Hippocampal formation (tissue), 2 donors: ENCODE measurements at places on chromosomes 11 and 22.

GRCh38 chr11:11661326-11662040, 39.7 kb upstream of the GALNT18 start:
- DNase-seq, result no peak

DNA sequence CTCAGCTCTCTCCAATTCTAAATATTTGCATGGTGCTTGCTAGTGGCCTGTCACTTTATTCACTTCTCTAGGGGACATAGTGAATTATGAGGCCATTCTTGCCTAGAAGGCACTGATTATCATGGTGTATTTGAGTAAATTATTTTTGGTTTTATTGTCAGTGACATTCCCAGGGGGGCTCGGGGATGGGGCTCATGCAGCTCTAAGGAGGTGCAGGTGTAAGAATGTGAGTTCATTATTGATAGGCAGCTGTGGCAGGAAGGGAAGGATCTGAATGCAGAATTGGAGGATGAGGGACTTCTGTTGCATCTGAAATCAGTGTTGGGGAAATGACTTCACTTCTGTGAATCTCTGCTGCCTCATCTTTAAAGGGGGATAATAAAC, 53.7 kb upstream of the OR4B1 start:
- DNase-seq, result no peak

- peak; percentile 58 for DNase-seq
Measured at GRCh38 chr22:32204856-32205722, at the start of gene RFPL2. Gene RFPL2 (minus strand): TSS chr22:32205073. CDS start chr22:32202451, 2,622 bp downstream.

DNA sequence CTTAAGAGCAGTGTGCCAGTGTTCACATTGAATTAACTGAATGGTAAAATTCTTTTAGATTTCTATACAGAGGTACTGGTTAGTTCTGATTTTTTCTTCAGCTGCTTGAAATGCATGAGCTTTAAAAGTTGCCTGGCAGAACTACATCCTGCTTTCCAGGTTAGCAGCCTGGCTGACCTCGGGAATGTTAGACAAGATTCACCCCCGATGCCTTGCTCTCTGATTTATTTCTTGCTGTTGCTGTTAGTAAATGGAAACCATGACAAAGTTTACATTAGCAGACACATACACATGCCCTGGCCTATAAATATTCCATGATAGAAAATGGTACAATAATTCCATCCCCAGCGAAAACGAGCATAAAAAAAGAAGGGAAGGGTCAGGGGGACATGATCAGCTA, 47.0 kb downstream of the WT1 start:
- DNase-seq, result no peak

- DNase-seq, result peak; percentile 64
Measured at GRCh38 chr11:8192016-8192895, 23.4 kb upstream of the RIC3 start.

DNA sequence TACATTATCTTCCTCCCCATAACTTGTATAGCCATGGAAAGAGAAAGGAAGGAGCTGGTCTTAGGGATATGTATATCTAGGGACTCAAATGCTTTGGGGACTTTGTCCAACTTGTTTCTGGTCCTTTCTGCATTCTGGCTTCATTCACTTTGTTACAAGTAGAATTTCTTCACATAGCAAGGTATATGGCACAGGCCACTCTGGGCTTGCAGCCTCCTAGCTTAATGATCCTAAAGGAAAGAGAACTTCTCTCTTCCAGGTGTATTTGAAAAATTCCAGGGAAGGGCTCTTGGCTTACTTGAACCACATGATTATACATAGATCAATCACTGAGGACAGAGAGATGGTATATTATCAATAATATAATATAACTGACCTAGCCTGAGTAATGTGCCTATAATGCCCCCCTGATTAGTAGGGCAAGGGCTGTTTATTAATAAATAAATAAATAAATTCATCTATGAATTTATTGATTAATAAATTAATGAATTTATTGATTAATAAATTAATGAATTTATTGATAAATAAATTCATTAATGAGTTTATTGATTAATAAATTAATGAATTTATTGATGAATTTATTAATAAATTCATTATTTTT, 48.2 kb upstream of the CEP295 start:
- no peak for DNase-seq

GRCh38 chr22:41523464-41524221, 20.6 kb downstream of the POLR3H start:
- no peak for DNase-seq

GRCh38 chr22:43481568-43482317, 69.9 kb downstream of the MPPED1 start:
- no peak for DNase-seq

DNA sequence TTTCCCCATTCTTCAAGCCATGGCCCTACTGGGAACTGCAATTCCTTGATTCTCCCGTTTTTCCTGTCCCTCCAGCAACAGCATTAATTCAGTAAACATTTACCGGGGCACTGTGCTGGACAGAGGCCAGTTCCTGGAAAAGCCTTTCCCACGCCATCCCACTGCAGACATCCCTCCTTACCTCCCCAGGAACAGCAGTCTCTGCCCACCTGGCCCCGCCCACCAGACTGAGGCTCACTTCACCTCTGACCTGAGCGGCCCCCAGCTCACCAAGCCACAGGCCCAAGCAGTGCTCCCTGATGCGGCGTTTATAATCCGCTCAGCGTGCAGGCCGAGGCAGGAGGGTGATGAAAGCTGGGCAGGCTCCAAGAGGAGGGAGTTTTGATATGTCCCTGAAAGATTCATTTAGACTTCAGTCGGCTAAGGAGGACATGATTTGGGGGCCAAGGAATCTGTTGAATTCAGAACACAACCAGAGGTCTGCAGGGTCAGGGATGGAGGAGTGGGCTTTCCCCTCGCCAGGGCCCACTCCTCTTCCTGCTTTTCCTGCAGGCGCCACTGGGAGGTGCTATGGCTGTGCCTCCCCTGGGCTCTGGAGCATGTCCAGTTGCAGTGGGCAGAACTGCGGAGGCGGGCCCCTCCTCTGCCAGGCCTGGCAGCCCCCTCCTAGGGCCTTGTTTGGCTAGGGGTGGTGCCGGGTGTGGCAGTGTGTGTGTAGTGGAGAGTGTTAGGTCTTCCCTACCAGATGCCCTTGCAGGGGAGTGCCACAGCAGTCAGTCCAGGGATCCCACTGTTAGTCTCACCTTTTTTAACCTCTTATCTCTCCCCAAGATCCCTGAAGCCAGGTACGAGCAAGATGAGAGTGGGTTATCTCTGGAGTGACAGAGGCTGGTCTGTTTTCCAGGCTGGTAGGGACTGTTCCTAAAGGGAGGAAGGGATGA, 1.4 kb upstream of the TAGLN start:
- DNase-seq, result no peak

DNA sequence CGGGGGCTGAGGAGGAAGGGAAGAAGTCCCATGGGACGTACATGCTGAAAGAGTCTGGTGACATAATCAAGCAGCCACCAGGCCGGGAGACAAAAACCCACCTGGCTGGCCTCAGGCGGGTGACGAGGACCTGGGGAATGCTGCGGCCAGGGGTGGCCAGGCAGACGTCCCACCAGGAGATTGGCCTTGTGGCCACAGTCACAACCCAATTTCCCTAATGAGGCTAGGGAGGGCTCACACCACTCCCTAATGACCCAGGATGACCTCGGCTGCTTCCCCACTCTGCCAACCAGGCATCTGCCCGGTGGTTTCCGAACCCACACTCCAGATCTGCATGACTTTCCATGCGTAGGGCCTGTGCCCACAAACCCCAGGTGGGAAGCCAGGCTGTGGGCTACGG, 66.9 kb downstream of the SCUBE1 start:
- no peak for DNase-seq

DNA sequence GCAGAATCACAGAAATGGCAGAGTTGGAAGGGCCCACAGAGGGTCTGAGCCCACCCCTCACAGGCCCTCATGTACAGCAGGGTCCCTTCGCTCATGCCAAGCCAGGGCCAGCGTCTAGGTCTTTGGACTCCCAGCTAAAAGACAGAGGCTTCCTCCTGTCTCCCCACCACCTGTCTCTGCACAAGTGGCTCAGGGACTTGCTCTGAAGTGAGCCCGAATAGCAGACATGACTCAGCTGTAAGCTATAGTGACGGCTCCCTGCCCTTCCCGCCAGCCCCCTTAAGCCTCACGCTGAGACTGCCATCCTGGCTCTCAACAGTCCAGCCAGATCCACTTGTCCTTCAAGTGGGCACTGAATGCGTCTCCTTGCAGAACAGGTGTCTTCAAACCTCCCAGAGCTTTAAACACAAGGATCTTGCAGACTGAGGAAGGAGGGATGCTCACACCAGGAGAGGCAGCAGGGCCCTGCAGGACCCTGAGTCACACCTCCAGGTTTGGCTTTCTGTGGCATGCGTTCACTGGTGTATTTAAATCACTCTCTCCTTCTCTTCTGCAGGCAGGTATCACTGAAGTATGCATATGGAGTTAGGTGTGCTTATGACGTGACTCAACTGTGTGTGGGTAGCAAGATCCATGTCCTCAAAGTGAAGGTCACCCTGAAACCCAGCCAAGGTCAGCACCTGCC, 154.9 kb downstream of the CACNA1I start:
- no peak for DNase-seq

- DNase-seq, result no peak
Measured at GRCh38 chr22:48660790-48661740, 1166.6 kb downstream of the BRD1 start.

- peak; percentile 98 for DNase-seq
Measured at GRCh38 chr11:119101759-119102423, at the start of gene DPAGT1. Gene DPAGT1 (minus strand): TSS chr11:119101853. CDS start chr11:119101655, 198 bp downstream.

DNA sequence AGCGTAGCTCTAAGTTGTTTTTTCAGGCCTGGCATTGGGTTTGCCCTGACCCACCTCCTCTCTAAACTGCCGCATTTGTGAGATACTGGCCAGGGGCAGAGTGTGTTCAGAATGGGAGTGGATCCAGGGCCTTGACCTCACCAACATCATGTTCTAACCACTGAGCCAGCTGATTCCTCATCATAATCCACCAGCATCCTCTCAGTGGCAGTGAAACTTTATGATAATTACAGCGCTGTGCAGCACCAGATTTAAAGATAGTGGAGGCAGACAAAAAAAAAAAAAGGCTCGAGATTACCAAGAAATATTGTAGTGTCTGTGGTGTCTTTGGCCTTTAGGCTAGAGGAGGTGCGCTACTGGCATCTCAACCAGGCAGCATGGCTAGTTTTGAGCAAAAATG, 53.0 kb downstream of the KREMEN1 start:
- no peak for DNase-seq

DNA sequence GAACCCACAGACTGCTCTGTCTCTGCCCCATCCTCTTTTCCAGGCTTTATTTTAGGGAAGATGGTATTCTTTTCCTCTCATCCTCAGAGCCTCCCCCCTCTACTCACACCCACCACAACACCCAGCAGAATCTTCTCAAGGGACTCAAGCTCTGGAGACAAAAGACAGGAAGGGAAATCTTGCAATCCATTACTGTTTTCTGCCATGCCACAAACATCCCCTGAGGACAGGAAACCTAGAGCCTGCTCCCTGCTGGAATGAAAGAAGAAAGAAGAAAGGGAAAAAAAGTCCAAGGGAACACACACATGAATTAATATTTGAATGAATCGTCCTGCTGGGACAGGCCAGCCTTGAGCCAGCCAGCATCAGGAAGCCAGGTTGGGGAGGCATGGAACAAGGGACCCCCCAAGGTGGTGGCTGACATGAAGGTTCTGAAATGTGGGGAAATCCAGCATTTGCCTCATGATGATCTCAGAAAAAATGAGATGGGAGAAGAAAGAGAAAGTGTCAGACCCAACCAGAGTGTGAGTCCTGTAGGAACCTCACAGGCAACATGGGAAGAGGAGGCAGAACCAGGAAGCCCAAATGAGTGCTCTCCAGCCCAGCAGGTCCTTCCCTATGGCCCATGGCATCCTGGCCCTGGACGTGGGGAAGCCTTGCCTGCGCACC, 34.0 kb downstream of the SLCO2B1 start:
- DNase-seq, result no peak

DNA sequence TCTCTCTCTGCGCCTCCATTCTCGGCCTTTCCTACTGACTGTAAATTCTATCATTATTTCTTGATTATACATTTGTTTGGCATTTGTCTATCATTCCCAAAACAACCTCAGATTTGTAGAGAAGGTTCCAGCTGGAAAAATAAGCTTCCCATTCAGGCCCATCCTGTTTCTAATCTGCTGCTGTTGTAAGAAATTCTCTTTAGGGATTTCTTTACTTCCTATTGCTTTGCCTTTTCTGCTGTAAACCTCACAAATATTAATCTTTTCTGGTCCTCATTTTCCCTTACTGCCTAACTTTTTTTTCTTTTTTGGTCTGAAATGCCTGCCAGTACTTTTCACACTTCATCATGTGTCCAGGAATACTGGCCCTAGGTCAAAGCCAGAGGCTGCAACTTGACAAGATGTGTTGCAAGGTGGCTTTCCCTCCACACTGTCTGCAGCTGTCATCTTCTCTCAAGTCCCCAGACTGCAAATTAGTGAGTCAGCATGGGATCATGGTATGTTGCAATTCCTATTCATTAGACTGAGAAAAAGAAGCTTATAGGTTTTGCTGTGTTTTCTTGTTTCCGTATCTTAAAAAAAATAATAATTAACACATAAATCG, 858.7 kb upstream of the CHORDC1 start:
- no peak for DNase-seq

DNA sequence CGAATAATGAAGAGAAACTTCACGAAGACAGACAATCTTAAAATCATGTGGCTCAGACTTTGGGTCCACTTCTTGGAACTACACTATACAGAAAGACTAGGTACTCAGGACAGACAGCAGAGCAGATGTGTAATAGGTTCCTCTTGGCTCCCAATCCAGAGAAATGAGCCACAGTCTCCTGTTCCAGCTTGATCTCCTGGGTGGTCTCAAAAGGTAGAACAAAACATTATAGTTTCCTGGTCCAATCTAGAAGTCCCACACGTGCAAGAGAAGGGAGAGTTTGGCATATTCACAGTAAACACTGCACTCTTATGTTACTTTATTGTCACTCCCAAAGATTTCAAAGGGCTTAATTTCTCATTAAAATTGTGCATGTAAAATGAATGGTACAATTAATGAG, 134.5 kb upstream of the FIBIN start:
- DNase-seq, result no peak

DNA sequence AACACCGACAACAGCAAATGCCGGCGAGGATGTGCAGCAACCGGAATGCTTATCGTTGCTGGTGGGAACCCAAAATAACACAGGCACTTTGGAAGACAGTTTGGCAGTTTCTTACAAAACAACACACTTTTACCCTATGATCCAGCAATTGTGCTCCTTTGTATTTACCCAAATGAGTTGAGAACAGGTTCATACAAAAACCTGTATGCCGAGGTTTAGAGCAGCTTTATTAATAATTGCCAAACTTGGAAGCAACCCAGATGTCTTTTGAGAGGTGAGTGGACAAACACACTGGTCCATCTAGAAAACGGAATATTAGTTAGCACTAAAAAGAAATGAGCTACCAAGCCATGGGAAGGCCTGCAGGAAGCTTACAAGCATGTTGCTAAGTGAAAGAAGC, 118.9 kb downstream of the CTTN start:
- no peak for DNase-seq
